ENCODE measurements at places on chromosomes 7 and 10.
A peak's percentile ranks its signal among the peaks of the same experiment; 100 is the strongest.

DNA sequence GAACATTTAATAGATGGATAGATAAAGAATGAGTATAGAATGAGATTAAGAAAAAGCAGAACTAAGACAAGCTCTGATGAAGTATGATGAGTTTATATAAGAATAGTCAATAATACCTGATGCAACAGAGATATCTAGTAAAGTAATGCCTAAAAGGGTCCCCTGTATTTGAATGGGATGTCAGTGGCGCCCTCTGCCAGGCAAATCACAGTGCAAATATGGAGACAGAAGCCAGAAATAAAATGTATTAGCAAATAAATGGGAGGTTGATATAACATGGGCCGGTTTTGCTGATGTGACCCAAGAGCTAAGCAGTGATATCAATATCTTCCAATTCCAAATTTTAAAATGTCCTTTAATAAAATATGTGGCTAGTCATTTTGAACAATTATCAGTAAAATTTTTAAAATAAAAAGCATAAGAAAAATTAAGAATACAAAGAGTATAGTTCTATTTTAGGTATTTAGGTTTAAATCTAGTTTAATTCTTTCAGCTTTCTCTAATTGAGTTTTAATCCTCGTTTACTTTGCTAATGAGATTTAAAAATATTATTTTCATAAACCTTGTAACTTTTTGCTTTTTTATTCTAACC, 62.6 kb downstream of the ADK start:
- DNase-seq, result peak; percentile 63

DNA sequence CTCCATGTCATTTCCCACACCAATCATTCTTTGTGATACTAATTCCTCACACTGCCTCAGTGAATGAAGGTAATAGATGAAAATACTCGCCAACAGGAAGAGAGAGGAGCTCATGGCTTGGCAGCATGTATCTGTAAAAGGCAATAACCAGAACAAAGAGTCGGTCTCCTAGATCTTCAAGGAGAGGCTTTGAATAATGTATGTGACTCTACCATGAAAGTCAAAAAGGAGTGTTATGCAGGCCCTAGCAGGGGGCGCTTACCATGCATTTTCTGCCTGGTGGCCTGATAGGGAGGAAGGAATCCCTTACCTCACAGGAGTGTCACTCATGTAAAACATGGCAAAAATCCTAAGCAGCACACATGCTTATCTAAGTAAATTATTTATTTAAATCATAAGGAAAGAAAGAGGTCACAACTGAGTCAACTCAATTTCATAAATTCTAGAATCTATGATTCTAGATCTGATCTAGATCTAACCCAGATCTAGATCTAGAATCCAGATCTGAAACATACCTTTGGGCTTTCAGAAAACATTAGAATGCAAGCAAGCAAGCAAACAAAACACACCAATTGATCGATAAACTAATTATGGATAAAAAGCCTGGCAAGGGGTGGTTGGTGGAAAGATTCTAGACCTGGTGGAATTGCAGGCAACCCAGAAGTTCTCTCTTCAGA, 226.3 kb upstream of the KLF6 start:
- DNase-seq, result no peak

DNA sequence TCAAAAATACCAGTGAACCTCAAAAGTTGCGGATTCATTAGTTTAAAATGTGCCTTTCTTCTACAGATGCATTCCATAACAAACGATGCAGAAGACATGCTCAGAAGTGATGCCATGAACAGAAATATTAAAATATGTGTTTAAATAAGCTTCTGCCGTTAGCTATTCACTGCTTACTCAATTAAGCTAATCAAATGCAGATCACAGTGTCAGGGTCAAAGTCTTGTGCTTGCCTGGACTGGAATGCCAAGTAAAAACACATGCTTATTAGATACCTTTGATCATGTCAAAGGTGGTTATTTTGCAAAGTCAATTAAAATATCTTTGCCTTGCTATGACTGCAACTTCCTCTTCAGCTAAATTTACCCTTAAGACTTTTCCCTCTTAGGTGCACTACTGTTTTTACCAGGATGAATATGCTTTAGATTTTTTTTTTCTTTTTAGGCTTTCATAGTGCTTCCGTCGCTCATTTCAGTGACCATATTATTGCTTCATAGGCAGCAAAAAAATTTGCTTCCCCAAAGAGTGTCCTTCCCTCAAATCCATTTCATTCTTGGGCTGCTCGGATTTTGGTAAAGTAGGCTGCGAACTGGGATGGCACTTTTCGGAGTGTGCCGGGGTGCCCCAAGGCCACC, 905 bp downstream of the ASB13 start:
- no peak for DNase-seq

GRCh38 chr7:105387508-105388355, 989 bp downstream of the SRPK2 start:
- DNase-seq, result peak; percentile 72

DNA sequence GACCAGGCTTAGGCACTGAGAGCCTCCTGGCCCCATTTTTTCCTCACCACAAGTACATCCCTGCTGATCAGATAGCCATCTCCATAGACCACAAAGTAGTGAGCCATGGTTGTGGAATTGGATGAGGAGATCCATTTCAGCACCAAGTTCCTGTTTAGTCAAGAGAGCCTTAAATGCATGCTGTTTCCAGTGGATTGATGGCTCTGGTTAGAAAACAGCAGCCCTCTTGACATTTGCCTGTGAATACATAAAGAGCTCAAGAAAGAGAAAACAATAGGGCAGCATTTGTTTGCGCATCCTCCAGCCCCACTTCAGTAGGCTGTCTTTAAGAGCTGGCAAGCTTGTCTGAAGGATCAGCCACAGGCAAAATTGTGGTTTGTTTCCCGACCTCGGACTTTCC, 251.2 kb downstream of the POU6F2 start:
- peak; percentile 70 for DNase-seq

DNA sequence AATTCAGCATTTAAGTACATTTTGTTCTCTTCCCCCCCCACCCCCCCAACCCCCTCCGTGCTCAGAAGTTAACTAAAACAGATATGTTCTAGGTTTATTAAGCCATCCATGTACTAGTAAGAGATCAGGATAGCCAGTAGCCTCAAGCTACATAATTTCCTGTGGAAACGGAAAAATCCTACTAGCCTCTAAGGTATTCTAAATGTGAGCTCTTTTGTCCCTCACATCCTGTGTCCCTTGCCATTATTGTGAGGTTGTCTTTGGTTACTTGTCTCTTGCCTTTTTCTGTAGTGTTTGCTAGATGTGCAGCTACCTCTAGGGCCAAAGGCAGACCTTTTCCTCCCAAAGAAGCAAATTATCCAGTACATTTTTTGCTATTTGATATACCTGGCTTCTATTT, 92.1 kb downstream of the BTRC start:
- no peak for DNase-seq

DNA sequence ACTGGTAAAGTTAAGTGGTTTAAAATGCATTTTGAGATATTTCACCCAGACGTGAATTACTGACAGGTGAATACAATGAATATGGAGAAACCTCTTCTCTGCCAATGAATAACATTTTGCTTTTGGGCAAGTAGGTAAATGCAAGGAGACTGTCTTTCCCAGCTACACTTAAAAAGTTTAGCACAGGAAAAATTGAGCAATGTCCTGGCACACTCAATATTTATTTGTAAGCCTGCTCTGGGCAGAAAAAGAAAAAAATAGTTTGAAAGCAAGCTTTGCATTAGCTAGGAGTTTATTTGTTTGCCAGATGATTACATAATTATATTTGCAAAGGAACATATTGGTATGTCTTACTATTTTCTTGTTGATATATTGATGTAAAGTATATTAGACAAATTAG, 624.2 kb downstream of the ACTR3B start:
- DNase-seq, result no peak

DNA sequence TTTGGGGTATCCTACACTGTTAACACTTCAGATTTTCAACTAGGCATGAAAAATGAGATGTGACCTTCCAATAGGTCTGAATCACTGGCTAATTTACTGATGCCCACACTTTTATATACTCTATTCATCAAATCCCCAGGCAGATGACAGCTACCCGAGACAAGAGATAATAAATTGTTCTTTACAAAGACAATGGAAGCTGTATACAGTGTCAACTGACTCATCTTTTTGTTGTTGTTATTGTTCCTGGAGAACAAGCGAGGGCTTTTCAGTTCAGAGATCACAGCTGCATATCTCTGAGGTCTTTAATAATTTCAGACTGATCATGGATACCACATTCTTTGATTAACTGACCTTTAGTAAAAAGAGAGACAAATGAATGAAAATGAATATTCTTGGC, 228.9 kb downstream of the SDHAF3 start:
- DNase-seq, result no peak

Measured in AG20443 (cell line).